ENCODE measurements at places on chromosomes 4 and X.

- no peak for DNase-seq
These were observed 72.8 kb downstream of the SLC9A7 start for GRCh38 chrX:46686003-46686645.

DNA sequence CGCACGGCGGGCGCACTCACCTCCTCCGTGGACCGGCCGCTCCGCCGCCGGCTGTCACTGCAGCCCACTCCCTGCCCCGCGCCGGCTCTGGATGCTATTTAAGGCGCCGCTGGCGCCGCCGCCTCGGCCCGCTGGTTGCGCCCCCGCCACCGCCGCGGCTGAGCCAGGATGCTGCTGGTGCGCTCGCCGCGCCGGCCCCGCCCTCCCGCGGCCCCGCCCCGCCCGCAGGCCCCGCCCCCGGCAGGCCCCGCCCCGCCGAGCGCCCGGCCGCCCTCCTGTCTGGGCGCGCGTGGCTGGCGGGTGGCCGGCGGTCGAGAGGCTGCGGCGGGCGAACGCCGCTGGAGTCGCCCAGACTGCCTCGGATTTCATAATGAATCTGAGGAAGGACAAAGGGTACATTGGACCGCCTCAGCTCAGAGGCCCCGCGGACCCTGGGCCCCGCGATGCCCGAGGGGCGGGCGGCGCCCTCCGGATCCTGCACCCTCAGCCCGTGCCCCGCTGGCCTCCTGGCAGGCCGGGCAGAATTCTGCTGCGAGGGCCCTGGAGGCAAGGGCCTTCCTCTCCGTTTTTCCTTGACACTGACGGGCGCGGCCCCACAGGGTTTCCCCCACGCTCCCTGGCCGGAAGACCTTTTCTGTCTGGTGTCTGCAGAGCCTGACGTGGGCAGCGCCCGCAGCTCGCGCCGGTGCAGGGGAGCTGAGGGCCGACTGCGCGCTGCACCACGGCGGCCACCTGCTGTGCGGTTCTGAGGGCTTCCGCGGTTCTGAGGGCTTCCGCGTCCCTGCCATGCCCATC is at the start of gene ACSL1:
Gene ACSL1 (minus strand): TSS at position 73 of the 795 bp plus-strand sequence. CDS start 22,454 bp downstream, outside the sequence.
- DNase-seq = peak; percentile 70

DNA sequence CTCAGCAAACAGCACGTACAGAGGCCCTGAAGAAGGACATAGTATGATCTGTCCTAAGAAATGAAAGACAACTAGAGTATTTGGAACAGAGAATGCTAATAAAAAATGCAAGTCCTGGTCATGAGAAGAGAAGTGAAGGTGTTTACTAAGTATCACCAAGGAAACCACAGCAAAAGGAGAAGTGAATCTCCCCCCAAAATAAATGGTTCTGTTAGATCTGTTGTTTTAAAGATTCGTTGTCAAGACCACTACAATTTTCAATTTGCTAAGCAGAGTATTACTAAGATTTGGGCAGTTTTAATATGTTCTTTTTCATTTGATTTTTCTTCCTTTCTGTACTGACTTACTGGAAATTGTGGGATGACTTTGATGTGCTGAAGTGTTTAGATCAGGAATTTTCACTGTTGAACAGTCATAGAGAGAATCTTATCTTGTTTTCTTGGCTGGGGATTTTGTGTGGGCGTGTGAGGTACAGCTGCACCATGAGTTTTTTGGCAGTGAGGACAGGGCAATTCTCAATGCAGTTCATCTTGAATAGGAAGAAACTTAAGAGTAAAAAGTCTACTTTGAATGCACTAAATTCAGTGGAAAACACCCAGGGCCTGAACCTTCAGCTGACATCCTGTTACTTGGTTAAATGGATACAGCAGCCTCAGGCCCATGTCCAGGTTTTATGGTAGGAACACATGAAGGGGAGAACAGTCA is 132.2 kb downstream of the STIM2 start:
- no peak for DNase-seq

GRCh38 chr4:107392951-107393350 is 327.1 kb downstream of the PAPSS1 start:
- DNase-seq = no peak

GRCh38 chrX:101287402-101287801 is 3.7 kb downstream of the TAF7L start:
- DNase-seq = no peak

DNA sequence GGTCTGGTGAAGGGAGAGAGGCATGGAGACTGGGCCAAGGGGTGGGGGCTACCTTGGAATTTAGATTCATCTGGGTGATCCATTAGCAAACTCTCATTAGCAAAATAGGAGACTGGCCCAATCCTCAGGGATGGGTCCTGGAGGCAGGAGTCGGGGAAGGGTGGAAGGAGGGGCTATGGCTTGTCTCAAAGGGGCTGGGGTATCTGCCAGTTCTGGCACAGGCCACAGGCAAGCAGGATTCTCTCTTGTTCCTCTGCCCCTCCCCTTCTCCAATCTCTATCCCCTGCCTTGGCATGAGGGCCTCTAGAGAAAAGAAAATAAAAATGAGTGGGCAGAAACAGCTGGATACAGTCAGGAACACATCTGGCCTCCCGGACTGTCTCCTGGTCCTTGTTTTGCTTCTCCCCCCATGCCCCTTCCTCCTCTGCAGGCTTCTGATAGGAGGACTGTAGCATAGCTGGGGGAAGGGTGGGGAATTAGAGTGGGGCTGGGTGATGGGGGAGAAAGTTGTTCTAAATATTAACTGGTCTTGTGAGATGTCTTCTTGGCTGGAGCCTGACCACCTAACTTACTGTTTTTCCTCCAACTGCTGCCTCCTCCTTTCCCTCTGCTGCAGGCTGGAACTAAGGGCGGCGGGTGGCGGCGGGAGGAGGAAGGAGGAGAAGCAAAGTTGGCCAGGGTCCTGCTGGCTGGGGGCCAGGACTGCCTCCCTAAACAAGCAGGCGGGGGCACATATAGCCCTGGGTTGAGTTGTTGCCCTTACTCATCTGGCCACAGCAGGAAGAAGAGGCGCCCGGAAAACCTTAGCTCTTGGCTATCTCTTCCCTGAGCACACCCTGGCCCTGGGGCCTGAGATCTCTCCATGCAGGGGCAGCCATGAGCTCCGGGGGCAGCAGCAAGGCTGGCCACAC is 53.3 kb upstream of the LAS1L start:
- DNase-seq = peak; percentile 73

- no peak for DNase-seq
These were observed 213.3 kb downstream of the GBA3 start for GRCh38 chr4:22906045-22906444.

- DNase-seq = no peak
These were observed at the start of gene SLC10A4 for GRCh38 chr4:48483006-48483776. TSS of gene SLC10A4 (plus strand) at chr4:48483343. CDS start at chr4:48483562, 219 bp downstream.

- no peak for DNase-seq
These were observed 20.7 kb downstream of the PRKG2 start for GRCh38 chr4:81194286-81194685.
